ENCODE measurements at places on chromosomes 12 and 14.

DNA sequence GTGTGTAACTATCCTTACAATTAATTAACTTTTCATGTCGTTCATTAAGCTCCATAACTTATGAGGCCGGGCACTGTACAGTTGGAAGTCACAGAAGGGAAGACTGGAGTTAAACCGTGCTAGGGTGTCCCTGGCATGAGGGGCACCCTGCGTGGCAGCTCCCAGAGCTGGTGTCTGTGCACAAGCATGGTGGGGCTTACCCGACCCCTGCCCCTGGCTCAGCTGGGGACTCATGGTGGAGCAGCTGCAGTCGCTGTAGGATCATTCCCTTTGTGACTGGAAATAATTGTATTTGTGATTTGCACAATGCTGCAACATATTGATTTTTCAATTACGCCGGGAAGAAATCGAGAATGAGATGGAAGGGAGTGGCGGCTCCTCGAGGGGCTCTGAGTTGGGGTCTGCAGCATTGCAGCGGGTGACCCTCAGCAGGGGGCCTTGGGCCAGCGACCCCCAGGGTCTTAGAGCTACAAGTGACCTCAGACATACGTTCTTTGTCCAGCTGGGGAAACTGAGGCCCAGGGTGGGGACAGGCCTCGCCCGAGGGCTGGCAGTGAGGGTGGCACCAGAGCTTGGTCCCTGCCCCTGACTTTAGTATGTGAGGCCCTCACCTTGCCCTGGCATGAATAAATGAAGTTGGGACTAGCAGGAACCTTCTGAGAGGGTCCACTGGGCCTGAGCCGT is 125.4 kb downstream of the KIF26A start:
- DNase-seq = no peak

GRCh38 chr12:112977139-112977538 is 1.2 kb upstream of the OAS2 start:
- DNase-seq = no peak

DNA sequence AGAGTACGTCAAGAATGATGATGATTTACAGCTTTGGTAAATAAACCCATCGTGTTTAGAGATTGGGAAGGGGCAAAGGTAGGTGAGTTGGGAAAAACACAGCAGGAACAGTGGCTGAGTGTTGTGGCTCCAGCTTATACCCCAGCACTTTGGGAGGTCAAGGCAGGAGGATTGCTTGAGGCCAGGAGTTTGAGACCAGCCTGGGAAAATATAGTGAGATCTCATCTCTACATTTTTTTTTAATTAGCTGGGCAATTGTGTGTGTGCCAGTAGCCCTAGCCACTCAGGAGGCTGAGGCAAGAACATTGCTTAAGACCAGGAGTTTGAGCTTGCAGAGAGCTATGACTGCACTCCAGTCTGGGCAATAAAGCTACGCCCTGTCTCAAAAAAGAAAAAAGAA is 77.1 kb downstream of the RASSF9 start:
- DNase-seq = no peak

DNA sequence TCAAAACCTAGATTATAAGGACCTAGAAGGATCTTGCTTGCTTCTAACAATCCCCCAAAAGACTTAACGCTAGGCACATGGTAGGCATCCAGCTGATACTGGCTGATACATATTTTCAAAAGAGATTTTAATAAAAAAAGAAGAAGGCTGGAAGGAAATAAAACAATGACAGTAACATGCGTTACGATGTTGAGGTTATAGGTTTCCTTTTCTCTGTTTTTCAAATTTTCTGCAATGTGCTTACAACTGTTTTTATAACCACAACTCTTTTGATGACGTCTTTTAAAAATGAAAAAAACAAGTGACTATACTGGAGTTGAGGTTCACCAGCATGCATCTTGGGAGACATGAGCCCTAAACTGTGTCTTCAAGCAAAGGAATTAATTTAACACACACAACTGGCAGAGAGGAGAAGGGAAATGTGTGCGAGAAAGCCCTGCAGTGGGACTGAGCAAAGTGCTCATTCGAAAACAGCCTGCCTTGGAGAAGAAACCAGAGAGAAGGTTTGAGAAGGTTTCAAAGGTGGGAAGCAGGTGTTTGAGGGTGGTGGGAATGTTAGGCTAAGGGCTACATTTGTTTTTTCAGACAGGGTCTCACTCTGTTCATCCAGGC is 80.4 kb downstream of the DUSP16 start:
- DNase-seq = no peak

DNA sequence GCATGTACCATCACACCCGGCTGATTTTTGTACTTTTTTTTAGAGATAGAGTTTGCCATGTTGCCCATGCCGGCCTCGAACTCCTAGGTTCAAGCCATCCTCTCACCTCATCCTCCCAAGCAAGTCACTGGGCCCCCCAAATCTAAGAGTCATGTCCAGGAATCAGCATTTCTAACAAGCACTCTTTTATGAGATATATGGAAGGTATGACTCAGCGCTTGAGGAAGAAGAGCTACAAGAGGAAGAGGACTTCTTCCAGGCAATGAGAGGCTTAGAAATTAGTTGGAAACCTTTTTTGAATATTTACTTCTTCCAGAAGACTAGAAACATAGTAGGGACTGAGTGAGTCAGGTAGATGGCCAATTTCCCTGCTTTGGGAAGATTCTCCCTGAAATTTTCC is 114.5 kb downstream of the HMGA2 start:
- no peak for DNase-seq

- no peak for DNase-seq
Measured at GRCh38 chr12:110234755-110235154, 46.3 kb upstream of the ATP2A2 start.

DNA sequence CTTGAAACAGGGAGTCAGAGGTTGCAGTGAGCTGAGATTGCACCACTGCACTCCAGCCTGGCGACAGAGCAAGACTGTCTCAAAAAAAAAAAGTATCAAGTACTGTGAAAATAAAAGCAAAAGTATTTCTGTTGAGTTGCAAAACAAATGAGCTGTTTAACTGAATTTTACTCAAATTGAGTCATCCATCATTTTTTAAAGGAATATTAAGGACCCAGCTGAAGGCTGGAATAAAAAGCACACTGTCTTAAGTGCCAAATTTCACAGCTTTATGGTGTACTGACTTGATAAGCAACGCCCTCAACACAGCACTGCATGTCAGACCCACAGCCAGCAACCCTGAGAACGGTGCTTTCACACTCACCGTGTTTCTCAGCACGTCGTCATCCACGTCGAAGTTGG is 57.9 kb downstream of the AMN start:
- no peak for DNase-seq

GRCh38 chr12:117166107-117166506 is 24.2 kb downstream of the FBXO21 start:
- no peak for DNase-seq

GRCh38 chr12:69415471-69416275 is 54.5 kb upstream of the FRS2 start:
- peak; percentile 65 for DNase-seq

GRCh38 chr12:60522684-60523400 is 927.0 kb downstream of the SLC16A7 start:
- no peak for DNase-seq

- no peak for DNase-seq
Measured at GRCh38 chr14:67514650-67515385, 18.3 kb upstream of the PLEKHH1 start.

DNA sequence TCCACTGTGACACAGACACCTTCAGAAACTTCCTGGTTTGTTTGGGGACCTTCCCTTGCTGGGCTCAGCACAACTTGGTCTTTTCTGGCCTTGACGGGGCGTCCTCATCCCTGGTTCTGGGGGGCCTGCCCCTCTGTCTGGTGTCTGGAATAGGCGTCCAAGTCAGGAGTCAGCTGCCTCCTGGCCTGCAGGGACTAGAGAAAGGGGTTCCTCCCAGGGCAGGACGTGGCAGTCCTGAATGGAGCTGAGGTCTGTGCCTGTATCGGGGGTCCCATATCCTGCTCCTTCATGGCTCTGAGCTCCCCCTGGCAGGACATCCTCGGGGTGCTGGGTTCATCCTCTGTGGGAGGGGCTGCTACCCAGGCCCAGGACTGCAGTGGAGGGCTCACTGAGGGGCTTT is 384.0 kb downstream of the TMEM121 start:
- DNase-seq = no peak

DNA sequence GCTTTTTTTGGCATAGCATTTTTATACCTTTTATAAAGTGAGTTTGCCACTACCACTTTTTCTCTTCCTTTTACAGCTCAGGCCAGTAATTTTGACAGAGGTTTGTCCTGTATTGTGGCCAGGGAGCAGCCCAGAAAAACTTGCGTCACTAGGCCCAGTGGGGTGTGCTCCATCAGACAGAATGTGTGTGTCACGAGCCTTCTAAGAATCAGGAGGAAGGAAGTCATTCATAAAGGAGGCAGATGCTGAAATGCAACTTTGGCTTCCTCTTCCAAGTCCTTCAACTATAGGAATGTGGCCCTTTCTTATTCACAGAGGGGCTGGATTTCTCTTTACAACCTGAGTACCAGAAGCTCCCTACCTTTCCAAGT is 10.1 kb upstream of the RAB35 start:
- no peak for DNase-seq

DNA sequence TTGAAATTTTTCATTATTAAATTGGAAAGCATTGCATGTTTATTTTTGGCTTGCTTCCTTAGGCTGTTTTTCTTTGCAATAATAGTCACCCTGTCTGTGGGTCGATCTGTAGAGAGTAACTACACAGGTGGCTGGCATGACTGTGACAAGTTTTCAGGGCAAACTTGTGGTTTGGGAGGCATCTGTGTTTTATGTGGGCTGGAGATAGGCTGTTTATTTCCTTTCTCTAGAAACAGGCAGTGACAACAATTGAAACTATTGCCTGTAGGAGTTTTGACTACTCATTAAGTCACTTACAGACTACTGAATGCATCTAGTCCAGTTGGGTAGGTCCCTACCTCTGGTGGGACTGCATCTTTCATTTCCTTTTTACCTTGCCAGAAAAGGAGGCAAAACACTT is 155.6 kb downstream of the DYRK2 start:
- no peak for DNase-seq

- DNase-seq = no peak
Measured at GRCh38 chr12:14157088-14157747, 175.8 kb upstream of the GRIN2B start.

All from non-pigmented ciliary epithelial cell (primary cell).